A375 (cell line): ENCODE measurements at places on chromosomes 16 and 17. TPM values are rescaled to one million over a fixed set of nuclear protein-coding genes. Genes with fewer than 3 reads are reported as not detected.

PLD6 gene
- 9.0 and 10.9 TPM in 2 replicates for total RNA-seq

SULT1A3 gene
- 5.0 and 5.3 TPM in 2 replicates for total RNA-seq

TMEM106A gene
- 2.0 and 2.3 TPM in 2 replicates for total RNA-seq

CSF3 gene
- total RNA-seq, result not detected in 2 replicates

OR3A3 gene
- not detected in 2 replicates for total RNA-seq

CIBAR2 gene
- total RNA-seq, result not detected in 2 replicates

PERCC1 gene
- not detected in 2 replicates for total RNA-seq

PRAC2 gene
- total RNA-seq, result not detected in 2 replicates

EME1 gene
- 27.2 and 31.6 TPM in 2 replicates for total RNA-seq

EXOSC6 gene
- total RNA-seq, result 45.1 and 48.9 TPM in 2 replicates

NUBP2 gene
- total RNA-seq, result 132 and 137 TPM in 2 replicates

CEP295NL gene
- total RNA-seq, result 0.49 and 0.80 TPM in 2 replicates

WNT9B gene
- total RNA-seq, result not detected in 2 replicates

ATP2A3 gene
- 0.32 and 0.79 TPM in 2 replicates for total RNA-seq

TEKT5 gene
- not detected in 2 replicates for total RNA-seq

CSH2 gene
- not detected in 2 replicates for total RNA-seq

XAF1 gene
- 0.72 and 5.2 TPM in 2 replicates for total RNA-seq

PDPK1 gene
- total RNA-seq, result 11.7 and 14.0 TPM in 2 replicates

DPEP3 gene
- not detected in 2 replicates for total RNA-seq

OR1A1 gene
- total RNA-seq, result not detected in 2 replicates

CDR2 gene
- 17.4 and 21.0 TPM in 2 replicates for total RNA-seq

OSGIN1 gene
- 1.3 and 1.9 TPM in 2 replicates for total RNA-seq

USP43 gene
- 9.7 TPM in 2 replicates for total RNA-seq

MRC2 gene
- total RNA-seq, result 52.9 and 56.8 TPM in 2 replicates

KRTAP3-2 gene
- not detected in 2 replicates for total RNA-seq

KLHL10 gene
- total RNA-seq, result not detected in 2 replicates
